ENCODE measurements at places on chromosomes 2 and 18. TPM values are rescaled to one million over a fixed set of nuclear protein-coding genes. Genes with fewer than 3 reads are reported as not detected.

- DNase-seq = no peak
Observed at GRCh38 chr18:32443033-32443705, 27.5 kb downstream of the GAREM1 start.

GRCh38 chr18:1994471-1994870, 576.8 kb downstream of the METTL4 start:
- DNase-seq = no peak

DNA sequence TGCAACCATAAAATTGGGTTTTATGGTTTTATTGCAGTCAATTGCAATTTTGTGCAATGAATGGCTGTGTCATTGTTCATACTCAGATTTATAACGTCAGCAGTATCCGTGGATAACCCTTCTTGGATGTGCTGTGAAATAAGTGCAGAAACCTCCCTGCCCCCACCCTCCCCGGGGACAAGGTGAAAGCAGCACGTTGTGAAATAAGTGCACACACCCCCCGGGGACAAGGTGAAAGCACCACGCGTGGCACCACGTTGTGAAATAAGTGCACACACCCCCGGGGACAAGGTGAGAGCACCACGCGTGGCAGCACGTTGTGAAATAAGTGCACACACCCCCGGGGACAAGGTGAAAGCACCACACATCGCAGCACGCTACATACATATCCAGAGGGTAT, 93.6 kb upstream of the NFATC1 start:
- no peak for DNase-seq

- no peak for DNase-seq
Observed at GRCh38 chr2:161710131-161710915, 86.1 kb downstream of the SLC4A10 start.

The DSG1 gene
- polyA plus RNA-seq = 0.88 TPM

The FEV gene
- 0.58 TPM for polyA plus RNA-seq
